Activated CD8-positive, alpha-beta memory T cell treated with anti-CD3 and anti-CD28 coated beads, Interleukin-2, amount 50 U/mL, for 4 hours (primary cell): ENCODE measurements at places on chromosomes 5 and 9.
A peak's percentile ranks its signal among the peaks of the same experiment; 100 is the strongest.

DNA sequence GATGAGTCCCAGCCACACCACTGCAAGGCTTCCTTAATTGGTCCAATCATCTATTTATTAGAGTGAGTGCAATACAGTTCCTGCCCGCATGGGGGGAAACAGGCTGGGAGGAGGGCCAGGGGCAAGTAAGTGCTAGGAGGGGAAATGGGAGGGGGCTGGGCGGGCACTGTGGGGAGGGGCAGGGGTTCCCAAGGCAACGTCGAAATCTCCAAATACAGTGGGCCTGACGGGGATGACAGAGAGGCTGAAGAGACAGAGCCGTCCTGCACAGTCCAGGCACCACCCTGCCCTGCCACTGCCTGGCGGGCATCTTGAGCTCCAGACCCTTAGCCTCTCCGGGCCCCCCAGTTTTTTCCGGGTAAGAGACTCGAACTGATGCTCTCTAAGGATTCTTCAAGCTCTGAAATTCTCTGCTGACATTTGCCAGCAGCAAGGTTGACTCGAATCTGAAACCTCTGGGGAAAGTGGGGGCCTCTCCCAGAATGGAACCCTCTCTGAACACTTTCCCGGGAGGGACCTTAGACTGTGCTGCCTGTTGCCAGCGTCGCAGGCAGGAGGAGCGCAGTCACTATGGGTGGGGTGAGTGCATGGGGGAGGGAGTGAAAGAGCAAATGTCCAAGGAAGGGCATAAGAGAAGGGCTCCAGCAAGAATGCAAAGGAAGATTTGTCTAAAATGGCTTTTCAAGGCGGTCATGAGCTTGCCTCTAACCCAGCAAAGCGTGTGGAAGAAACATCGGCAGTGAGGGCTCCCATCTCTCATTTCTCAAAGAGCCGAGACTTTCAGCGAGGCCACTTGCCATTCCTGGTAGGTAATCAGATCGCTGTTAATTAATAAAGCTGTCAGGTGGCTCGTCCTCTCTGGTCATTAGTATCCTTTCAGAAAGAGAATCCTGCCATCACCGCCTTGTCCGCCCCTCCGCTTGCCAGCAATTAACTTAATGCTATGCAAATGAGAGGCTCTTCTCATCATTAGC is 99.0 kb downstream of the GTF3C4 start:
- DNase-seq: peak; percentile 66

- DNase-seq: no peak
These were observed 470.8 kb downstream of the ENC1 start for GRCh38 chr5:74169701-74170100.

- DNase-seq: no peak
These were observed 111.7 kb upstream of the CXCL14 start for GRCh38 chr5:135690466-135690865.

- DNase-seq: no peak
These were observed 166.9 kb downstream of the CDC42SE2 start for GRCh38 chr5:131430794-131431193.

DNA sequence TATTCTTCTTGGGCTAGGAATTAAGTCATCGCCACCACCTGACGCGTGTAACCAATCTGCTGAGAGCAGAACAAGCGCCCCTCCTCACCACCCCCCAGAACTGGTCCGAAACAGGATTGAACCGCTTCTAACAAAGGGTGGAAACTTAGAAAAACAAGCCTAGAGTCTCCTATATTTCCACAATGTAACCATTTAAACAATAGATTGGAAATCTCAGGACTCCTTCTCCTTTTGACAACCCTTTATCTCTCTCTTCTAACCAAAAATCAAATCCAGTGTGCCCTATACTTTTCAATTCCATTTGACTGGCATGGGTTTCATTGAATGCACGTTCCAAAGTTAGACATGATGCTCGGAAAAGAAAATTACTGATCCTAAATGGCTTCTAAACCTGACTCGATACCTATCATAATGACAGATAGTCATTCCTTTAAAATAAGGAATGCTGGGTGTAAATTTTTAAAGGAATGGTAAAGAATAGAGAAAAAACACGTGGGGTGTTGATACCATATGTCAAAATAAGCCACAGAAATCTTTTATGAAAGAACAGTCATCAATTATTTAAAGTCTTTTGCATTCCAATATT is 1.2 kb downstream of the ARRDC3 start:
- DNase-seq: peak; percentile 71

DNA sequence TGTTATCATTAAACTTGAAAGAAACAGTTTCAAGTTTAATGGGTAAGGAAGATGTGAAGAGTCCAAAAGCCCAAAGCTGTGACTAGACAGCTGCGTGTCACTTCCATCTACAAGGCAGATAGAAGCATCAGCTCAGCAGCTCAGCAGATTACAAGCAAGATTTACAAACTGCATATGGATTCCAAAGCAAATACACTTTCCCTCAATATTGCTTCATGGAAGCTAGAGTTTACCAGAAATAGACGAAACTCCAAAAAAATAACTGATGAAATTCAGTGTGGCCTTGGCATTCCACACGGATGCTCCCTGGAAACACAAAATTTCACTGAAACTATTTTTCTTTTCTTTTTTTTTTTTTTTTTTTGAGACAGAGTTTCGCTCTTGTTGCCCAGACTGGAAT is 17.9 kb downstream of the MYO10 start:
- no peak for DNase-seq

DNA sequence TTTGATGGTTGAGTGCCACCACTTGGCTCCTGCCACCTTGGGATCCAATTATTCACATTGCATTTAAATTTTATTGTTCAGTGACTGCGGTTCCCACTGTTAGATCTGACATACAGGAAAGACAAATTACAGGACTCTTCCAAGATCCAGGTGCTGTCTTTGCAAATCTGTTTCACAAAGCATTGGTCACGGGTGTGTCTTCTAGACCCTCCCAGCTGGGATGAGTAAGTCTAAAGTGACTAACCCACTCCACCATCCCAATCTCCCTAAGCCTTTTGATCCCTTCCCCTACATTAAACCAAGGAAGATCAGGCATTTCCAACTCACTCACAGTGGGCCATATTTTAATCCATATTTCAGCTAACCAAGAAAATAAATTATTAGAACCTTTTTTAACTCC is 1016.3 kb upstream of the CTNND2 start:
- DNase-seq: no peak

DNA sequence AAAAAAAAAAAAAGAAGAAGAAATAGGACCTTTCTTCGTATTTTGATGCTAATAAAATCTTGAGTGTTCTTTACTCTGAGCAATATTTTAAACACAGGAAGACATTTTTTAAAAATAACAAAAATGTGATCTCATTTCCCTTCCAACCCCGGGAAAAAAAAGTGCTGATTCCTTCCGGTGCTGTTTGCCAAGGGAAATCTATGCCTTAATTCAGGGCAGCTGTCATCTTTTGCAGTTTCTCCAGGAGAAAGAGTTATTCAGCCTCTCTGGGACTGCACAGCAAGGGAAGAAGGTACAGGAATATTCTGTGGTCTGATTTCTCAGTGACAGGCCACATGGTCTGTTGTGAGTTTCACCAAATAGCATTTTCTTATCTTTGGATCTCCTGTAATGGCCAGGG is 291.9 kb upstream of the IRX1 start:
- no peak for DNase-seq

- DNase-seq: no peak
These were observed 88.0 kb upstream of the SLC12A2 start for GRCh38 chr5:127995556-127995955.

GRCh38 chr5:83472508-83473345 is 1.2 kb downstream of the VCAN start:
- no peak for DNase-seq

GRCh38 chr5:148998174-148998797 is 64.6 kb downstream of the SH3TC2 start:
- DNase-seq: no peak

GRCh38 chr9:19746223-19746622 is 42.6 kb downstream of the SLC24A2 start:
- DNase-seq: no peak

DNA sequence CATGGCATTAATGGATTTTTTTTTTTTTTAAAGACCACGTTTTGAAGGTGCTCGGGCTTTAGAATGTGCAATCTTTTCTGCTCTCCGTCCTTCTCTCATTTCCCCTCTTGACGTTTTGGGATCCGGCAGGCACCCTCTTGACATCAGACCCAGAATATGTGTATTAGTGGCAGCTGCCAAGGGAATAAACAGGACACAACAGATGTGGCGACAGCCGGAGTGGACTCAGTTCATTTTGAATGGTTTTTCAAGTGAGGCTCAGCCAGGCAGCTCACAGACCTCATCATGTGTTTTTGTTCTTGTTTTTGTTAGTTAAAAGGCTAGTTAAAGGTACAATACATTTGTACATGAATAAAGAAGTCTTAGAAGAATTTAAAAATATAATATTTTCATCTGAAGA is 365.0 kb upstream of the SEMA6A start:
- no peak for DNase-seq
